ENCODE measurements at places on chromosomes 12 and 14.

DNA sequence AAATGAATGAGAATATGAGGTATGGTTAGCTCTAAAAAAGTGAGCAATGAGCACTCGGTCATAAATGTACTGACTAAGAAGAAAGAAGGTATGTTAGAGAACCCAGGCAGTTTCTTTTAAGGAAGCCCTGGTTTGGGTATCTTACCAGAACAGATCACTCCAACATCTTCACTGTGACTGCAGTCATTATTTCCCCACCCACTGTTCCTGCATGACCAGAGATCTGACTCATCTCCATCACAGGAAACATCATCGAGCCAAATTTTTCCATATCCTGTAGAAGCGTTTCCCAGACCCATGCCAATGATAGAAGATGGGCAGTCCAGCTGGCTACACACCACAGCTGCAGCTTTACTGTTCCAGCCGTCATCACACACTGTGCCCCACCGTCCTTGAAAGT is 48.0 kb downstream of the CD163L1 start:
- DNase-seq, result no peak

- DNase-seq, result no peak
Measured at GRCh38 chr12:113203852-113204760, 17.2 kb upstream of the TPCN1 start.

DNA sequence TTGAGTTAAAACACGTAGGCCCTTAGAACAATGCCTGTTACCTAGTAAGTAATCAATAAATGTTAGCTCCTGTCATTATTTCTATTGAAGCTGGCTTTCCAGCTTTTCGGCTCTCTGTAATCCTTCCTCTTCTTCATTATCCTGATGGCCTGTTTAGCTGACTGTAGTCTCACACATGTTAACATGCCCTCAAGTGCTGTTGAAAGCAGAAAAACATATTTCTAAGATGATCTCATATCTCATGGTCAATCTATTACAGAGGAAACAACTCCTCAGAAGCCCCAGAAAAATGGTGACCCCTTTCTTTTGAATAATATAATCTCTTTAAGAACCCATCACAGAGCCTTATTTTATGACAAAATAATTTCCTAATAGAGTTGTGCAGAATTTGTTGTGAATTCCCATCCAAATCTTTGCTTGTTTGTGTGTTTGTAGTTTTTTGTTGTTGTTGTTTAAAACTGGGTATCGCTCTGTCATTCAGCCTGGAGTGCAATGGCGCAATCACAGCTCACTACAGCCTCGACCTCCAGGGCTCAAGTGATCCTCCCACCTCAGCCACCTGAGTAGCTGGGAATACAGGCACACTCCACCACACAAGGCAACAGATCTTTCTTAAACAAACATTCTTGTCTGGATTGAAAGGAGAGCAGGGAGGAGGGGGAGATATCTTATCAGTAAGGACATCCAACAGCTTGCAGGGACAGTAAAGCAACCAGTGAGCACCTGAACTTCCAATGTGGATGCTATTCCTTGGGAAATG is 242.5 kb upstream of the CAND1 start:
- no peak for DNase-seq

DNA sequence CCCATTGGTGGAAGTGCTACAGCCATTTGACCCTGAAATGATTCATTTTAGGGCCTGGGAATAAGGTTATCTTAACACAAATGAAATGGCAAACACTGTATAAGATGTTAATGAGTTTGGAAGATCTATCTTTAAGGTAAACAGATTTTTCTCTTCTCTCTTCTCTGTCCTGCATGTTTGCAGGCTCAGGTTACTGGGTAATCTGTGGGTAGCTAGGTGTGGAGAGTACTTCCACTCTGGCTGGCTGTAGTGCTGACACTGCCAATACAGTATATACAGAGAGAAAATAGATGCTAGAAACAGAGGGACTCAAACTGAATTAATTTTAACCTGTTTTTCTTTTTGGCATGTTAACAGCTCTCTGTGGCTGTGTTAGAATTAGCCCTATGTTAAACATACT is 84.6 kb downstream of the SLC38A6 start:
- DNase-seq, result no peak

DNA sequence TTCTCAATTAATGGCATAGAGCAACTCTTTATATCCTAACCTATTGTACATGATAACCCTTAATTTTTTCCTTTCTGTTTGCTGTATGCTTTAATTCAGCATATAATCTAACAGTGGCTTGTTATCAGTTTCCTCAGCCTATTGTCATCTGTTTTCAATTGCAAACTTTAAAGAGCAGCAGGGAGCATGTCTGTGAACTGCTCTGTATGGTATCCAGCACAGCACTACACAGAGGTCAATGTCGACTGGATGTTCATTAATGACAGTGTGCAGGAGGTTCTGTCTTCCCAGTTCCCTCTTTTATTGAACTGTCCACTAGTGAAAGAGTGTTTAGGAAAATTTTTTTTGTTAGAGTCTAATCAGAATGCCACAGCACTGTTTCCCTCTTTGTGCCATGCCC is 609.1 kb downstream of the SOX5 start:
- DNase-seq, result no peak

DNA sequence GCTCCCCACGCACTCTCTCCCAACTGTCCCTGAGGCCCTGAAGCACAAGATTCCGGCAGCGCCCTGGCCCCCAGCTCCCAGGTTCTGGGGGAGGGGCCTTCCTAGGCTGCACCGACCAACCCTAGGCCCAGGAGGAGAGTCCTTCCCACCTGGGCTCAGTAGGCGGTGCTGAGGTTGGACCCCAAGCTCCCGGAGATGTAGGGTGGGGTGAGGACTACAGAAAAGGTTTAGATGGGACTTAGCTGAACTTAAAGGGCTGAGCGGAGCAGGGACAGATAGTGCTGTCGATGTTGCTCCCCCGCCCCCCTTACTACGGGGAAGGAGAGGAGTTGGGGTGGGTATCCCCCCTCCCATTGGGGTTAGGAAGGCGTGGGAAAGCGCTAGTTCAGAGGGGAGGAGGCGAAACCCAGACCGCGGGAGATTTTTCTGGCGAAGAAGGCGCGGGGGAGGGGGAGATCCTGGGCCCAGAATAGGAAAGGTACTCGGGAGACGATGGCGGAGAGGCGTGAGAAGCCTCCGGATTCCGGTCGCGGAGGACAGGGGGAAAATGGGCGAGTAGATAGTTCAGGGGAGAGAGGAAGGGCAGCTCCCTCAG is 4.2 kb upstream of the BAZ2A start:
- peak; percentile 56 for DNase-seq

Measured in CD4-positive, alpha-beta T cell (primary cell).